ENCODE measurements at places on chromosomes 4 and X.

DNA sequence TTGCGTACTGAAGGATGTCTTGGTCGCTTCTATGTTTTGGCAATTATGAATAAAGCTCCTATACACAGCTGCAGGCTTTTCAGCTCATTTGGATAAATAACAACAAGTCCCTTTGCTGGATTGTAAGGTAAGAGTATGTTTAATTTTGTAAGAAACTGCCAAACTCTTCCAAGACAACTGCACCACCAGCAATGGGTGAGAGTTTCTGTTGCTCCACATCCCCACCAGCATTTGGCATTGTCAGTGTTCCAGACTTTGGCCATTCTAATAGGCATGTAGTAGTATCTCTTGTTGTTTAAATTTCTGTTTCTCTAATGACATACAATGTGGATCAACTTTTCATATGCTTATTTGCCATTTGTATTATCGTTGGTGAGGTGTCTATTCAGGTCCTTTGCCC is 44.3 kb downstream of the FNIP2 start:
- no peak for DNase-seq

- peak; percentile 55 for DNase-seq
Measured at GRCh38 chrX:53223955-53224859, 800 bp downstream of the KDM5C start.

GRCh38 chr4:8773124-8773931 is 98.3 kb downstream of the HMX1 start:
- no peak for DNase-seq

DNA sequence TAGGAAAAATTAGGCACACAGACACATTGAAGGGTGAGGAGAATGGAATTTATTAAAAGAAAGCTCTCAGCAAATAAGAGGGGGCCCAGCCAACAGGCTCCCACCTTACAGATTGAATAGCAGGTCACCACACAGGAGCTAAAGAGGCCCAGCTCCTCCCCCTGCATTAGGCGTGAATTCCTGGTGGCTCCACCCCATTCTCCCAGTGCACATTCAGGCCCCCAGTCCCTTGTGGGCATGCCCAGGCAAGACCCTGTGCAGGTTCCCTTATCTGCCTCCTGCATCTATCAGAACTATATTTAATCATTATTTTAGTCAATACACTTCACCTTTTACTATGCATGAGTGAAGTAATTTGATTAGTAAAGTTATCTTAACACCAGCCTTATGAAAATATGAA is 856.3 kb upstream of the NDST4 start:
- DNase-seq, result peak; percentile 18

- DNase-seq, result peak; percentile 80
Measured at GRCh38 chr4:7987148-7987989, 47.7 kb upstream of the AFAP1 start.

GRCh38 chr4:74006009-74006476 is 7.6 kb upstream of the CXCL5 start:
- no peak for DNase-seq

DNA sequence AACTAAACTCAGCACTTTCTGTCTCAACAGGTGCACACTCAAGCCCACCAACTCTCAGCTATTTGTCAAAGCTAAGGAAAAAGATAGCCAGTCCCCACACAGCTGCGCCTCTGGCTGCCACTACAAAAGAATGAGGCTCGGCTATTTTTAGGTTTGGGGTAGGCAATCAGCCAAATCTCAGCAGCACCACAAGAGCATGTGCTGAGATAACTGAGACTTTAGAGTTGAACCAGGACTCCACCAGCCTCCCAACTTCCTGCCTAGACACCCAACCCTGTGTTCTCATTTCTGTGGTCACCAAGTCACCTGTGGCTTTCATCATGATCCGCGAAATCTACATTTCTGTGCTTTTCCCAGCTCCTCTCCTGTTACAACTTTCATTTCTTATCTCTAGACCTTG is 28.0 kb downstream of the DMD start:
- DNase-seq, result no peak

- no peak for DNase-seq
Measured at GRCh38 chr4:127484117-127484516, 148.6 kb upstream of the INTU start.

- DNase-seq, result peak; percentile 6
Measured at GRCh38 chr4:170497112-170497511, 407.4 kb upstream of the AADAT start.

GRCh38 chr4:173936861-173937260 is 346.6 kb downstream of the FBXO8 start:
- peak; percentile 24 for DNase-seq

DNA sequence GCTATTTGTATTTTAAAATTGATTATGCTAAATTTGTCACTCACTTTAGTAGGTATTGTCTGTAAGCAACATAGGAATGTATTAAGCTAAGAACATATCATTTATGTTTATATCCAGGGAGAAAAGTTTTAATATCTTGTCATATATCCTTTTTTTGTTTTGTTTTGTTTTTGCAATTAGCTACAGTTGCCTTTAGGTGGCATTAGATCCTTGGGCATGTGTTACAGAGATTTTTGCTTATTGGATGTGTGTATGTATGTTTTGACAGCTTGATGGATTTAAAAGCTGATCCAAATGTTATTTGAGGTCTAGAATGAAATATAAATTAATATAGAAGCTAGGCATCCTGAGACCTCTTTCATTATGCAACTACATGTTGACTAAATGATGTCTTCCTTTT is 36.1 kb upstream of the OTUD4 start:
- no peak for DNase-seq

- no peak for DNase-seq
Measured at GRCh38 chrX:153731117-153731844, 6.6 kb downstream of the ABCD1 start.

GRCh38 chrX:96771486-96771885 is 86.8 kb downstream of the DIAPH2 start:
- DNase-seq, result no peak

- no peak for DNase-seq
Measured at GRCh38 chrX:121761845-121762244, 714.4 kb downstream of the GLUD2 start.

GRCh38 chr4:98608356-98608755 is 50.1 kb downstream of the TSPAN5 start:
- no peak for DNase-seq

DNA sequence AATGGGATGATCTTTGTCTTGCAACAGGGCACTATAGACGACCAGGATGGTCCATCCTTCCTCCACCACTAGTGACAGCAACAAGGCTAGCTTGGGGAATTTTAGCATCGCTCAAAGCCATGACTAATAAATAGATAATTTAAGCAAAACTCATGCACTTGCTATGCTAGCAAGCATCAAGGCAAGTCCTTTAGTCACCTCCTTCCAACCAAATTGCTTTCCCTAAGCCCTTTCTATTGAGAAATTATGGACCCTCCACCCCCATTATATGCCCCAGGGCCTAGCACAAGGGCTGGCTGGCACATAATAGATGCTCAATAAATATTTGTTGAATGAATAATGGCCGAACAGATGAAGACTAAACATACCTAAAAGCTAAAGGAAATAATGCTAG is 28.6 kb downstream of the SLC16A2 start:
- DNase-seq, result no peak

DNA sequence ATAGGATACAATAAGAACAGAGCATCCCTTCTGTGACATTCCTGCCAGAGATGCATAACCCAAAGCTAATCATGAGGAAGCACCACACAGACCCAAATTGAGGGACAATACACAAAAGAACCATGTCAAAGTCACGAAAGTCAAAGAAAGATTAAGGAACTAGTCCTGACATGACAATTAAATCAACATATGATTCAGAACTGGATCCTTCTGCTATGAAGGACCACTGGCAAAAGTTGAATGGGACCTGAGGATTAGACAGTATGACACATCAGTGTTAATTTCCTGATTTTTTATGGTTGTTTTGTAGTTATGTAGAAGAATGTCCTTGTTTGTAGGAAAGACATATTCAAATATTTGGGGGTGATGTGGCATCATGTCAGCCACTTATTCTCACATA is 13.9 kb downstream of the ACOT9 start:
- no peak for DNase-seq

- DNase-seq, result no peak
Measured at GRCh38 chr4:83266689-83267088, 17.9 kb downstream of the COQ2 start.

DNA sequence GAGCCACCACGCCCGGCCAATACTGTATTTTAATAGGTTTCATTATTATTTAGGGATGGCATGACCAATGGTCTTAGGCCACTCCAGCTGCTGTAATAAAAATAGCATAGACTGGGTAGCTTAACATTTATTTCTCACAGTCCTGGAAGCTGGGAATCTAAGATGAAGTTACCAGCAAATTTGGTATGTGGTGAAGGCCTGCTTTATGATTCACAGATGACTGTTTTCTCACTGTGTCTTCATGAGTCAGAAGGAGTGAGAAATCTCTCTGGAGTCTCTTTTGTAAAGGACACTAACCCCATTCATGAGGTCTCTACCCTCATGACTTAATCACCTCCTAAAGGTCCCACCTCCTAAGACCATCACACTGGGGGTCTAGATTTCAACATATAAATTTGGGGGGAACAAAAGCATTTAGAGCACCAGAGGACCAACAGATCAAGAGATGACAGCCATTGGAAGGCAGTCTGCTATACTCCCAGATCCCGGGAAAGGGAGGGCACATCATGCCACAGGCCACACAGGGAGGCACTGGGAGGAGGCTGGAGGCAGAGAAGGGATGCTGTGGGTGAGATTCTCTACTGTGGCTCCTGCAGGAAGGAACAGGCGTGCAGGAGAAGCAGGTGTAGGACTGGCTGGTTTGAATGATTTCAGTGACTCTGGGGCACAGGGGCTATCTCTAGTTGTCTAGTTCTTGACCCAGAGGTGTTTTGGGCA is 335.8 kb upstream of the SFRP2 start:
- no peak for DNase-seq

DNA sequence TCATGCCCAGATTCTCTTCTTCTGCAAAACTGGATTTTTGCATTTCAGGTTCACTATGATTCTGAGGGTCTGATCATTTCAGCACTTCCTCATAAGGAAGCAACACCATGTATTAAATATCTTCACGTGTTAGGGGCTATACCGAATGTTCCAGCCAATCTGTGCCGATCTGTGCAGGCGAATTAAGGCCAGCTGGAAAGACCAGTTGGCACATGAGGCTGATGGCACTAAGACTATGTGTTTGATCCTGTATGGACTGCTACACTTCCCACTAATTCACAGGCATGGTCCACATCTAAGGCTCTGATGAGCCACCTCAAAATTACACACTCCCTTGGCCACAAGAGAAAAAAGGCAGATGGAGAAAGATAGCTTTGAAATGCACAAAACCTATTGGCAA is 28.8 kb downstream of the KDR start:
- DNase-seq, result no peak

DNA sequence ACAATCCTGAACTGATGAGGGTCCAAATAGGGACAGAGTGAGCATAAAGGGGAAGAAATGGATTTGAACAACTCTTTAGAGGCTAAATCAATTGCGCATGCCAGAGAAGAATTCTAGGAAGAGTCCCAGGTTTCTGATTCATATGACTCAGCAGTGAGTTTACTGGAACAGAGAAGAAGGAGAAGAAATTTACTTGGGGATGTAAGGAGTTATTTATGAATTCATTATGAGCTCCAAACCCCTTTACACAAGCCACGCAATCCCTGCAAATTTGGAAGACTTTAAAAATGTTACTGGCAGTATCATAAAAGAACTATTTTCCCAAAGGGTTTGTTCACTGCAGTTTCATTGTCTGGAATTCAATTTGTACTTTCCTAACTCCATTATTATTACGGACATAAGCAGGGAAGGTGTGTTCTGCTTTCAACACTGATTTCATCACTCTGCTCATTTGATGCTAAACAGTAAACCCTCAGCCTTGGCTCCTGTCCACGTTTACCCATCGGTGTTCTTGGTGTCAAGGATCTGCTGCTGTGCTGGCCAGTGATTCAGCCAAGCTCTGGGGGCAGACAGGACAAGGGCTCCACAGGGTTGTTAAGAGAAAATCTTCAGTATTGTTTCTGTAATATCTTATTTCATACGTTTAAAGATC is 273.7 kb downstream of the HNRNPD start:
- no peak for DNase-seq

- peak; percentile 55 for DNase-seq
Measured at GRCh38 chrX:115898382-115899001, 272.1 kb upstream of the AGTR2 start.

DNA sequence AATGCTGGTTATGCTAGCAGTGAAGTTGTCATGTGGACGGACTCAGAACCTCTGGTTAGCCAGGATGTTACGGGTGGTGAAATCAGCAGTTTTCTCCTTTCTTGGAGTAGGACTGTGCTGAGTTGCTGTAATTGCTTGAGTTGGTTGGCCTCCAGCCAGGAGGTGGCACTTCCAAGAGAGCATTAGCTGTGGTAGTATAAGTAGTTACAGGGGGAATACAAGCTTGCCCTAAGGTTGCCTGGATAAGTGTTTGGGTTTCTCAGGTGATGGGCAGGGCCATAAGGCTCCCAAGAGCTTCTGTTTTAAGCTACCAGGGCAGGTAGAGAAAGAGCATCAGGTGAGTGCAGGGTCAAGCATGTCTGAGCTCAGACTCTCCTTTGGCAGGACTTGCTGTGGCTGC is 103.0 kb downstream of the ZNF518B start:
- DNase-seq, result no peak

DNA sequence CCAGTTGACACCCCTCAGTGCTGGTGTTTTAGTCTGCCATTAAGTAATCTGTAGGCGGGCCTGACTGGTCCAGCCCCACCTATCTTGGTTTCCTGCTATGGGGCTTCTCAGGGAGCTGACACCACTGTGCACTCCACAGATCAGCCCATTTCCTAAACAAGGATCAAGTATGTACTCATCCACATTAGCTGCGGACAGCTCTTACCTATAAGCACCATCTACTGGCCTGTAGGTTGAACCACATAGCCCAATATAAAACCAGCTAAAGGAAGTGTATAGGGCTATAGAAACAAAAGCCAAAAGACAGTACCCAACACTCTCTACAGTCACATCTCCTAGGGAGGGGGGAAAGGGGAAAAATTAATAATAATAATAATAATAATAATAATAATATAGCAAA is 353.5 kb upstream of the CXorf51B start:
- DNase-seq, result no peak

- peak; percentile 72 for DNase-seq
Measured at GRCh38 chr4:149264093-149264733, 551.4 kb downstream of the IQCM start.

GRCh38 chr4:22389240-22389870 is 126.5 kb downstream of the ADGRA3 start:
- DNase-seq, result peak; percentile 73

GRCh38 chr4:39616651-39617050 is 22.0 kb downstream of the SMIM14 start:
- DNase-seq, result no peak

DNA sequence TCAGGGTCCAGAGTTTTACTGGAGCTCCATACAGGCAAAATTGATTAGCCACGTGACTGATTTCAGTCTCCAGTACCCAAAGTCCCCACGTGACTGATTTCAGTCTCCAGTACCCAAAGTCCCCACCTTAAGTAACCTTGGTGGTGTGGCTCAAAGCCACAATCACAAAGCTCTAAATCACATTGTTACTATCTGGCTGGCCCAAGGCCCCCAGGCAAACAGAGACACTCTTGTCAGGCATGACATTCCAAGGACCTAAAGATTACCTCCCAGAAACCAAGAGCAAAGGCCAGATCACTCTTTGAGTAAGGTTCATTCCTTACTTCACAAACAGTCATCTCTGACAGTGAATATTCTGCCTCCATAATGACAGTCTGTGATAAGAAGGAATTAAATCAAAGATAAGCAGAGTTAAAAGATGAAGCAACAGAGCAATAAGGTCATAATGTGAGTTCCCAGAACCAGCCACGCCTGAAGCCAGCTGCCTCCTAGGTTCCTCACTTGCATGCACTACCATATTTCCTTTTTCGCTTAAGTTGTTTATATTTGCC is 78.5 kb downstream of the ANXA3 start:
- DNase-seq, result no peak
